ENCODE measurements at places on chromosomes 12 and 14.

DNA sequence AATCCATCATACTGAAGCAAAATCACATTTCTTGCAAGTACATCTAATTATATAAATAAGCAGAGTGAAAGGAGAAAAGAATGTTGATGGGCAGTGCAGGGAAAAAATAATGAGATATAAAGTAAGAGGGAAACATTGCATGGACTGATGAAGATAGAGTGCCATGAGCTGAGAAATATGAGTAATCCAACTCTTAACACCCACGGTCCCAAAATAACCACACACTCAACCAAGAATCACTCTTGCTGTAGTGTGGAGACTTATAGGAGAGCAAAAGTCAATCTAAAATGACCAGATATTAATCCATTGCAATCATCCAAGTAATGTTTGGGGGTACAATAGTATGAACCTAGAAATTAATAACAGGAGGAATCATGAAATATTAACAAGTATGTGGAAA, 40.2 kb downstream of the MYF5 start:
- no peak for DNase-seq

GRCh38 chr12:89211456-89211855, 140.8 kb downstream of the DUSP6 start:
- no peak for DNase-seq

GRCh38 chr14:35042632-35043031, 3.4 kb upstream of the FAM177A1 start:
- DNase-seq: no peak

DNA sequence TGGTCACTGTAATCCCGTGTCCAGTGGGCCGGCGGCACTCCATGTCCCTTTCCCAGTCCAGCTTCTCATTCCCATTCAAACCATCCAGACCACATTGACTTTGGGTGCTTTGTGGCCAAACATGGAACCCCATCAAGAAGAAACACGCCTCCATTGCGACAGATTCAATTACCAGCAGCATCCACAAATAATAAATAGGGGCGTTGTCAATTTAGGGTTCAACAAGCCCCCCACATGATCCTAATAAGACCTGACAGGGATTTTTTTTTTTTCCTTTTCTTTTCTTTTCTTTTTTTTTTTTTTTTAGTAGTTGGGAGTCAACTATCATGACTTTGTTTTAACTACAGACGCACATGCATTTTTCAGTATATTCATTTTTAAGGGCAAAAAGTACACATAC, 149.4 kb downstream of the DICER1 start:
- DNase-seq: no peak

Measured in amniotic stem cell (primary cell).